Stimulated activated CD4-positive, alpha-beta T cell treated with anti-CD3 and anti-CD28 coated beads, Interleukin-4, amount 100 ng/mL, for 24 hours (primary cell): ENCODE measurements at places on chromosomes 3 and 15.
A peak's percentile ranks its signal among the peaks of the same experiment; 100 is the strongest.

- DNase-seq, result no peak
Measured at GRCh38 chr3:24390169-24391130, 104.2 kb downstream of the THRB start.

- DNase-seq, result no peak
Measured at GRCh38 chr15:31338318-31338878, 11.8 kb downstream of the KLF13 start.

DNA sequence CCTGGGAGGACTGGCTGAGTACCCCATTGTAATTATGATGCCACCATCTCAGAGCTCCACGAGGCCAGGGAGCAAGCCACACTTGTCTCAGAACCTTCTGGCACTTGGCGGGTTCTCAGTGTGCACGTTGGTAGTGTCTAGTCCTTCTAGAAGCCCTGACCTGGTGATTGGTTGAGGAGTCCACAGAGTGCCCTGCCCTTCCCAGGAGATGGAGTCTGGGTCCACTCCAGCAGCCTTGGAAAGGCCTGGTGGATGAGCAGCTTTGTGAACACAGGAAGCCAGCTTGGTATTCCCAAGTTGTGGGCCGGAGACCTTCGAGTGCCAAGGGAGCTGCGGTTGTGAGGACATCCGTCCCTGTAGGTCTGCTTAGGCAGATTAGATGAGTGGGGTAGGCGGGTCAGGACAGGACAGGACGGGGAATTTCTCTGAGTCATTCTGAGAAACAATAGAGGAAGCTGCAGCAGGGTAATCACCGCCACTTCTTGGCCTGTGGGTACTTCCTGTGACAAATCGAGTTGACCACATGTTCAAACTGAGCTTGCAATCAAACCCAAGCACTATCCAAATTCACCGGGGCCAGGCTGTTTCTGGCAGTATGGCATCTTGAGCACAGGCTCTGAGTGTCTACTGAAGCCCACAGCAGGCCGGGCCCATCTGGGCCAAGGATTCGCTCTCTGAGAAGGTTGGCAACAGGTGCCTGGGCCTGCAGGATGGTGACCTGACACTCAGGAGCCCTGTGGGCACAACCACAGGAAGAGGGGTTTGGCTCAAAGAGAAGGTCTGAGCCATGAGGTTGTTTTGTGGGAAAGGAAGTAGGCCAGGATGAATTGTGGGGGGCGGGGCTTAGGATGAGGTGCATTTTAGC is 71.5 kb upstream of the PLXNA1 start:
- DNase-seq, result peak; percentile 60

GRCh38 chr3:108662142-108662738 is 72.7 kb downstream of the DZIP3 start:
- peak; percentile 62 for DNase-seq

GRCh38 chr3:28349469-28350000 is 911 bp upstream of the AZI2 start:
- no peak for DNase-seq

DNA sequence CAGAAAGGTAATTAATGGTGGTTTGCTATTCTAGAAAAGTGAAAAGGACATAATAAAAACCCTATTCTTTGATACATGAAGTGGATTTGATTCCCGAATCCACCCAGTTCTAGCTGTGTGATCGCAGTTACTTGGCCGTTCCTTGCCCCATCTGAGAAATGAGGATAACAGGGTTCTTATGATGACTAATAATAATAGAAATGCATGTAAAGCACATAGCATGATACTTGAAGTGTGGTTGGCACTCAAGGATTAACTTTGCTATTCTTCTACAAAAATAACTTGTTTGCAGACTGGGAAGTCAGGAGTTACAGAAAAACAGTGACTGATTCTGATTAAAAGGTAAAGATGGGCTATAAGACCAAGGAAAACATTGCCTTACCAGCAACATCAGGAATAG is 26.8 kb downstream of the PARL start:
- no peak for DNase-seq

DNA sequence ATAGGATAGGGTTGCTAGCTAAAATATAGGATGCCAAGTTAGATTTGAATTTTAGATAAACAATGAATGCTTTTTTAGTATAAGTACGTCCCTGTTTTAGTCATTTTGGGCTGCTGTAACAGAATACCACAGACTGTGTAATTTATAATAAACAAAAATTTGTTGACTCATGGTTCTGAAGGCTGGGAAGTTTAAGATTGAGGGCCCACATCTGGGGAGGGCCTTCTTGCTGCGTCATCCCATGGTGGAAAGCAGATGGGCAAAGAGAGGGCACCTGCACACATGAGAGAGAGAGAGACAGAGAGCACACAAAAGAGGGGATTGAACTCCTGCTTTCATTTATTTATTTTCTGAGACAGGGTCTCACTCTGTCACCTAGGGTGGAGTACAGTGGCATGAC is 246.5 kb downstream of the EPHB1 start:
- no peak for DNase-seq

DNA sequence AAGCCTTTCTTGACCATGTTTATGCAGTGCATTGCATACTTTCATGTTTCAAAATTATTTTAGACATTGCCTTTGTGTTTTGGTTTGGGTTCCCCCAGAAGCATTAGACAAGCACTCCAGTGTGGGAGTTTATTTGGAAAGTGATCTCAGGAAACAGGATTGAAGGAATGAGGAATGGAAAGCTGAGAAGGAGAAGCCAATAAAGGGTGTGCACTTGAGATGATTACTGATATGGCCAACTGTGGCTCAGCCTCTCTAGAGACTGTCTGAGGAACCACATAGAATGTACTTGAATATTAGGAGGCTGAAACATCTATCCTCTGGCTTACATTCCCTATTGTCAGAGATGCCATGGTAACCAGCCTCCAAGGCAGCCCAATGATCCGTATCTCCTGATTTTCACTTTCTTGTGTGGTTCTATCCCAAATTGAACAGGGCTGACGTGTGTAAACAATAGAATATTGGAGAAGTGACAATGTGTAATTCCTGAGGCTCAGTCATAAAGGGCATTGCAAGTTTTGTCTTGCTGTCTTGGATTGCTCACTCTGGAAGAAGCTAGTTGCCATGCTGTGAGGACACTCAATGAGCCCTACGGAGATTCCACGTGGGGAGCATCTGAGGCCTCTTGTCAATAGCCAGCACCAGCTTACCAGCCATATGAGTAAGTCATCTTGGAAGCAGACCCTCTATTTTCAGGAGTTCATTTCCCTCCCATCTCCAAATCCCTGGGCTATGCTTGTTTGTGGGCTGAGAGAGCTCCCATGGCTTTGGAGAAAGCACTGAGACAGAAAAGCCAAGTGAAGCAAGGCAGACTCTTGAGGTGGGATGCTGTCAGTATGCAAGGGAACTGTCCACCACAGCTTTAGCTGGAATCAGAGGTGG is 84.7 kb downstream of the SCN11A start:
- DNase-seq, result no peak
